Esophagus squamous epithelium (tissue), 5 donors: ENCODE measurements at places on chromosomes 5 and 9.

DNA sequence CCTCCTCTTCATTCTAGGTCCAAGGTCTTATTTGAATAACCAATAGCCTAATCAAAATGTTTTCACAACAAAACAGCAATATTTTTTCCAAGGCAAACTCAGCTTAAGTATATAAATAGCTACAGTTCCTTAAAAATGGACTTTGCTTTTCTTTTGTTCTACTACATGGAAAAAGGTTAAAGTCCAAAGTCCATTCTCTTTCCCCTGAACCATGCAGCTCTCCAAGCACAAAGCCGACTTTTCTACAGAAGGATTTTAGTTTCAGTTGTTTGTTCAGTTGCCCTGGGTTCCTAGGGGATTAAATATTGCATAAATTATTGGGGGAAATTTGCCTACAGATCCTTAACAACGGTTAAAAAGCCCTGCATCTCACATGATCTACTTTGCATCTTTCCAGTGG is 677.0 kb upstream of the KLF4 start:
- no peak for DNase-seq

DNA sequence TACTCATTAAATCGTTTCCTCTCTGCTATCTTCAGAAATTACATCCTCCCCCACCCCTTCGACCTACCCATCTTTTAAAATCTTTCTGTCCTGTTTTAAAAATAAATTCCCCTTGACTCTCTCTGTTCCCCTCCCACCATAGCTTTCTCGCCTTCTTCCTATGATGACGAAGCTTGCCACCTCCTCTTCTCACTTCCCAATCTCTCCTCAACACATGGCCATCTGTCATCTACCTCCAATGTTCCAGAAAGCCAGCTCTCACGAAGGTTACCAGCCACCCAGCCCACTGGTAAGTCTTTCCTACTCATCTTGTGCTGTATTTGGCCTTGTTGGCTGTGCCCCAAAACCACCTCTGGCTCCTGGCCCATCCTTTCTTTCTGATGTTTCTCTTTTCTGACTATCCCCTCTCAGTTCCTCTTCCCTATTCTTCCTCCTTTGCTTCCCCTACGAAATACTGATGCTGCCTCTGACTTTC is 346.3 kb downstream of the ENC1 start:
- no peak for DNase-seq

GRCh38 chr9:71115448-71115975 is 5.9 kb downstream of the TRPM3 start:
- no peak for DNase-seq

GRCh38 chr5:132607095-132607494 is 50.3 kb downstream of the RAD50 start:
- no peak for DNase-seq
